GM18507 (cell line): ENCODE measurements at places on chromosomes 4 and X.

DNA sequence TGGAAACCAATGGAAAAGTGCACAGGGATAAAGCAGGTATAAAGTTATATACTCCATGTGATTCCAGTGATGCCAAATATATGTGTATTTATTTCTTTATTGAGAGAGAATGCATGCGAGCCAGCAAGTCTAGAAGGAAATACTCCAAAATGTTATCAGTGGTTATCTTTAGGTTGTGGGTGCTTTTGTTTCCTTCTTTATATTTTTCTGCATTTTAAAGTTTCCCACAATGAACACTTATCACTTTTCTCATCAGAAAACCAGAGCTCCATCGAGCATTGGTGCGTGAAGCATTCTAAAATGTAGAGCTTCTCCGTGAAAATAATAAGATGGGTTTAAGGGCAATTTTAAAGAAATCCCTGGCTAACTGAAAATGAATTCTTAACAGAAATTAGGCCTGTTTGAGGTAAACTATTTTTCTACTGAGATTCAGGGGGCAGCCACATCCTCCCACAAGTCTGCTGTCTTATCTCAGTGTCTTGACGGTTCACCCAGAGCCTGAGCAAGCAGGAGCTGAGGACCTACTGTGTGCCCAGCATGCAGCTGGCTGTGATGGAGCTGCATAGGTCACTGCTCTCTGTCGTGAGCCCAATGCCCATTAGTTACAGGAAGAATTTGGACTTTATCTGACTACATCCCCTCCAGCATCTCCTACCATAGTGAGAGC, 18.7 kb upstream of the CD40LG start:
- no peak for DNase-seq

DNA sequence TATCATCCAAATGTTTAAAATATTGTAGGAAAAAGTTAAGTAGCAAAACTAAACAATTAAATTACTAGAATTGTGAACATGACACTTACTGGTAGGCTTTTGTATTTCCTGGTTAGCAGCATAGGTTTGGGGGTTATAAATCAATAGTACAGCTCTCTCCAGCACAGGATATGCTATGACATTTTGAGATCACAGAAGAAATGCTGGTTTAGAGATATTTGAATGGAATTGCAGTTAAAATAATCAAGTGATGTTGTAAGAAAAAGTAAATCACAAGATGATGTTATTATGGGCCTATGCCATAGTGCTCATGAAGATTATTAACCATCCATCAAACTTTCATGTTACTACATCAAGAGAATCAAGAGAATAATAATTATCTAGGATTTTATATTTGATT, 1079.9 kb upstream of the SLIT2 start:
- no peak for DNase-seq

DNA sequence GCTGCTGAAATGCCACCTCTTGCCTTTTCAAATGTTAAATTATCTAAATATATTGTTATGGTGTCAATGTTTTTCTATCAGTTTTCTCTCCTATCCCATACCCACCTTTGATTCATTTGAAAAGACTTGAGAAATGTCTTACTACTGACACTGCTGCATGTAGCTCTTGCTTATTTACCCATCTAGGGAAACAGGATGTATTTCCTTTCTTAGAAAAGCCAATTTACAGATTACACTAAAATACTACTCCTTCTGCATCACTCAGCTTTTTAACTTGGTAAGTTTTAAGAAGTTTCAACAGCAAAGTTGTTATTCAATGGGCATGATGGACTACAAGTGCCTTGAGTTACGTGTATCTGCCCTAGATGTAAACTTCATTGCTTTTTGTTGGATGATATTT, 13.2 kb upstream of the KCNE5 start:
- no peak for DNase-seq

DNA sequence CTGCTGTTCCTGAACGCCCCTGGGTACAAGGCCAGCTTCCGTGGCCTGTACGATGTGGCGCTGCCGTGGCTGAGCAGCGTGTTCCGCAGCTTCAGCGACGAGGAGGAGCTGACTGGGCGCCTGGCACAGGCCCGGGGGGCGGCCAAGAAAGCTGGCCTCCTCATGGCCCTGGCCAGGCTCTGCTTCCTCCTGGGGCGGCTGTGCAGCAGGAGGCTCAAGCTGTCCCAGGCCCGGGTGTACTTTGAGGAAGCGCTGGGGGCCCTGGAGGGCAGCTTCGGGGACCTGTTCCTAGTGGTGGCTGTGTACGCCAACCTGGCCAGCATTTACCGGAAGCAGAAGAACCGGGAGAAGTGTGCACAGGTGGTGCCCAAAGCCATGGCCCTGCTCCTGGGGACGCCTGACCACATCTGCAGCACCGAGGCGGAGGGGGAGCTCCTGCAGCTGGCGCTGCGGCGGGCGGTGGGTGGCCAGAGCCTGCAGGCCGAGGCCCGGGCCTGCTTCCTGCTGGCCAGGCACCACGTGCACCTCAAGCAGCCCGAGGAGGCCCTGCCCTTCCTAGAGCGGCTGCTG, 28.2 kb downstream of the SH3TC1 start:
- no peak for DNase-seq

DNA sequence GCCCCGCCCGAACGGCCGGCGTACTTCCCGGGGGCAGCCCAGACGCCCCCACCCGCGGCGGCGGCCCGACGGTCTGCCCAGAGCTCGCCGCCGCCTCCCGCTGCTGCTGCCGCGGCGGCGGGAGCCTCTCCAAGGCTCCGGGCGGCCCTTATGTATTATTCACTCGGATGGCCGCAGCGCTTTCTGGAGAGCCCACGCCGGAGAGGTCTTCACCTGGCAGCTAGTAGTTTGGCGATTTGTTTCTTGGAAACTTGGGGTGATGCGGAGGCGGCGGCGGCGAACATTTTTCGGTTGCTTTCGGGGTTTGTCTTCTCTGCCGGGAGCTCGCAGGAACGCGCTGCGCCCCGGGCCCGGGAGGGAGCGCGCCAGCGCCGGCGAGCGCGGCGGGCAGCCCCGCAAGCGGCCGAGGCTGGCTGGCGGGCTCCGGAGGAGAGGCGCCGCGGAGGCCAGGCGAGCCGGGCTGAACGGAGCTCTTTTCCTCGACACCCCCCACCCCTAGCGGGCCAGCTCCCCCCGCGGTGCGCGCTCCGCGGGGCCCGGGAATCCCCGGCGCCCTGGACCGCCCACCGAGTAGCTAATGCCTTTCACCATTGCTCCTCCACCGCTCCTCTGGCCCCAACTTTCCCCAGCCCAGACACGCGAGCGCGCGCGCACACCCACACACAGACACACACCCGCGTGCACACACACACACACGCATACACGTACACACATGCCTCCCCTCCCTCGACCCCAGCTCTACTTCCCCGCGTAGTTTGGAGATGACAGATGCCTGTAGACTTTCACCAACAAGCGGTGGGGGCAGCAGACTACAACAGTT, 113.5 kb downstream of the DHX15 start:
- no peak for DNase-seq

DNA sequence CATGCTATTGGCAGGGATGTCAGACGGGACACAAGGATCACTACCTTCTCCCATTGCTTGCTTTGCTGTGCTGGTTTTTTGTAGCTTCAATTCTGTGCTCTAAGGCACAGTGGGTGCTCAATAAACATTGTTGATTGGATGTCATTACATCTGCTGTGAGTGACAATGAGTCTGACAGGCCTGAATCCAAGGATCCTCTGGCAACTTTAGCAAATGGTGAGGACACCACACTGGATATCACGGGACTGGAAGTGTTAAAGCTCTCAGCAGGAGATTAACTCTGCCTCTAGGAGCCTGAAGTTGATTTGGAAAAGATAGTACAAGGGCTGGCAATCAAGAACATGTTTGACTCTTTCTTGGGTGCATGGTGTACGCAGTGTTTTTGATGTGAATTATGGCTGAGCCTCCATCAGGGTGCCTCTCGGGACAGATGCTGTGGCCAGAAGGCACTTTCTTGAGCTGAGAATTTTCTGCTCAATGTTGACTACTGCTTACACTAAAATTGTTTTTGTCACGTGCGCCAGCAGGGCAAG, 217.9 kb downstream of the ARAP2 start:
- DNase-seq, result no peak

- no peak for DNase-seq
Observed at GRCh38 chr4:26779674-26780073, 81.0 kb upstream of the STIM2 start.

DNA sequence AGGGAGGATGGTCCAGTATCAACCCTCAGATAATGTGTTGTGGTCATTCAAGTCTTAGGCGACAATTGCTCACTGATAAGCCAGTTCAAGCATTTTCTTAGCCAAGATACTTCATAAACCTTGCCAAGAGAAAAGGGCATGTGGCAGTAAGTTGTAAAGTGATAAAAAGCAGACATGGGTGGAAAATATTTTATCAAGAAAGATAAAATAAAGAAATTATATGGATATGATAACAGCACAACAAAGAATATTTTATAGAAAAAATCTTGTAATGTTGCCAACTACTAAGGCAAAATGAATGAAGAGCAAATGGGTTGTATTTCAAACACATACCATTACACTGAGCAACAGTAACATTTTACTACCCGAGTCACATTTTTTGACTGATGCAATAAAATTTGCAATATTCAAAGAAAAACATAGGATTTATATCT, 217.4 kb upstream of the PITX2 start:
- DNase-seq, result no peak

DNA sequence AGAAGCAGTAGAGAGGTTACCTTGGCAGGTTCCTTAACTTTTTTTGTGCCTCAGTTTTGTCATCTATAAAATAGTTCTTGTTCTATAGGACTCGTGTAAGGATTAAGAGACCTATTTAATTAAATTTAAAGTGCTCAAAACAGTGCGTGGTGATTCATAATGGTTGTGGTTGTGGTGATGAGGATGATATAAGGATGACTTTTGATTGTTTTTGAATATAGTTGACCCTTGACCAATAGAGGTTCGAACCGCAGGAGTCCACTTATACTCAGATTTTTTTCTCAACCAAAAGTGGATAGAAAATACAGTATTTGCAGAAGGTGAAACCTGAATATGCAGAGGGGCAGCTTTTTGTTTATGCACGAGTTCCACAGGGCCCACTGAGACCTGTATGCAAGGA, 14.6 kb downstream of the SMAD1 start:
- DNase-seq, result no peak

DNA sequence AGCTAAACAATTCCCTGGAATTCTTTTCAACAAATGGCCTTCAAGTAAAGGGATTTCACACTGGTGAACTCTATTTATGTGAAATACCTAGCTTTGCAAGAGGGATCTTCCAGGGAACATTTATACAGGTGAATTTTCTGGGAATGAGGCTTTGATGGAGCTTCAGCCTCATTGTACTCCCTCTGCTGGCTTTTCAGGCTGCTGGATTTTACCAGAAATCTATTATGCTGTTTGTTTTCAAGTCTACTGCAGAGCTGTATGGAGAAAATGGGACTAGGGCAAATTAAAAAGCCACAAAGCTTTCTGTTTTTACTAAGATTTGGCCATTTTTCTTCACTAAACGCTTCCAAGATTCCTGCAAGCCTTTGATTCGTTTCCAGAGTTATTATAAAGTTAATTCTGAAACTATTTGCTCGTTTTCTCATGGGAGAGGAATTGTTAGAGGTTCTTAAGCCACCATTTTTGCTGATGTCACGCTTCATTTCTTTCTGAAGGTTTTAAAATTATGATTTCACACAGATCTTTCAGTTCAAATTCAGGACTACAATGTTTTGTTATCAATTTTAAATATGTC, 31.6 kb downstream of the KDM6A start:
- DNase-seq, result no peak
